ENCODE measurements at places on chromosomes 1 and 21. TPM values are rescaled to one million over a fixed set of nuclear protein-coding genes. Genes with fewer than 3 reads are reported as not detected.

SUSD4 gene
- polyA plus RNA-seq = 1.6 TPM

GRCh38 chr1:20255666-20256065 is 35.0 kb upstream of the VWA5B1 start:
- DNase-seq = no peak

CTH gene
- polyA plus RNA-seq = 5.0 TPM

GRCh38 chr21:43352568-43353281 is 74.2 kb downstream of the SIK1 start:
- no peak for DNase-seq

- no peak for DNase-seq
Measured at GRCh38 chr1:9875636-9876000, 34.5 kb downstream of the CTNNBIP1 start.

DNA sequence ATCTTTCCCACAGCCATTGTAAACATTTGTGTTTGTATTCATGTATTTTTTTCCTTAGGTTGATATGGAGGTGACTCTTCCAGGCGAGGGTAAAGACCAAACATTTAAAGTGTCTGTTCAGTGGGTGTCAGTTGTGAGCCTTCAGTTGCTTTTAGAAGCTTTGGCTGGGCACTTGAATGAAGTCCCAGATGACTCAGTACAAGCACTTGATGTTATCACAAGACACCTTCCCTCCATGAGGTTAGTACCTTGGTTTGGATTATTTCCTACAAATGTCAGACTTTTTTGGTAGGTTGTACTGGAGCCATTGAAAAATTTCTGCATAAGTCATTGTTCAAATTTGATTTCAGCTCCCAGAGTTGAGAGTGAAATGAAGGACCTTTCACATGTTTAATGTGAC is 17.4 kb downstream of the AGO4 start:
- DNase-seq = no peak

DNA sequence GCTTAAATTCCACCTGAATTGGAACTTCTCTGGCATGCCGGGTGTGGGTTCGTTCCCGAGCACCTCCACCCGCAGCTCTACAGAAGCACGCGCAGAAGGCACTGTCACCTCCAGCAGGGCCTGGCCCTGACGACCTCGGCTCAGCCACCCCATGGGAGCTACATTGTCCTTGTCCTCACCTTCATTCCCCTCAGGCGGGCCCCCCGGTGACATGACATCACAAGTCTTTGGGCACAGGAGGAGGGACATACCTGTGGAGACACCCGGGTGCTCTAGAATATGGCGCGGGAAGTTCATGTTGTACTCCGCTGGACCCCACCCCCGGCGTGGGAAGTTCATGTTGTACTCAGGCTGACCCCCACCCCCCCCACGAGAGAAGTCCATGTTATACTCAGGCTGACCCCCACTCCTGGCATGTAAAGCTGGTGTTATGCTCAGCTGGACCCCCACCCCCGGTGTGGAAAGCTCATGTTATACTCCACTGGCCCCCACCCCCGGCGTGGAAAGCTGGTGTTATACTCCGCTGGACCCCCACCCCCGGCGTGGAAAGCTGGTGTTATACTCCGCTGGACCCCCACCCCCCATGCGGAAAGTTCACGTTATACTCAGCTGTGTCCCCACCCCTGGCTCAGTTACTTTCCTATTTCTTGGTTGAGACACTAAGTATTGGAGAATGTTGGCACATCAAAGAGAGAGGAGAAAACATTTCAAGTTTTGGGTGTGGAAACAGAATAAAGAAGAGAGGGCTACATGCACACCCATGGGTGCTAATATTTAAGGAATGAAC is 37.6 kb downstream of the UMODL1 start:
- no peak for DNase-seq

BEST4 gene
- 0.14 TPM for polyA plus RNA-seq

Data from keratinocyte (primary cell).